ENCODE measurements at places on chromosomes 5 and 9. TPM values are rescaled to one million over a fixed set of nuclear protein-coding genes. Genes with fewer than 3 reads are reported as not detected.

GPX3 gene
- 4.6 TPM for total RNA-seq

- DNase-seq: no peak
Measured at GRCh38 chr5:691817-692528, 1.2 kb downstream of the TPPP start.

- no peak for DNase-seq
Measured at GRCh38 chr5:1917830-1918487, 35.2 kb upstream of the IRX4 start.

- peak; percentile 25 for DNase-seq
Measured at GRCh38 chr9:17462869-17463464, 115.9 kb upstream of the SH3GL2 start.

DNA sequence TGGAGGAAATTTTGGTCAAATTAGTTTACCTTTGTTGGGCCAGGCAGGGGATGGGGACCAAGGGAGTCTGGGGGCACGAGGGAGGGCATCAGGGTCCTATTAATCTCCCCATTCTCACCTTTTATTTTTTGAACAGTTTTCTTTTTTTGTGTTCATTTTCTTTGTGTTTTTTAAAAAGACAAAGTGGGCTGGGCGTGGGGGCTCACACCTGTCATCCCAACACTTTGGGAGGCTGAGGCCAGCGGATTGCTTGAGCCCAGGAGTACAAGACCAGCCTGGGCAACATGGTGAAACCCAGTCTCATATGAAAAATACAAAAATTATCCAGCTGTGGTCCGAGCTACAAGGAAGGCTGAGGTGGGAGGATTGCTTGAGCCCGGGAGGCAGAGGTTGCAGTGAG, 103.7 kb downstream of the WNK2 start:
- DNase-seq: no peak

- DNase-seq: no peak
Measured at GRCh38 chr5:107665036-107665570, 5.6 kb downstream of the EFNA5 start.

DNA sequence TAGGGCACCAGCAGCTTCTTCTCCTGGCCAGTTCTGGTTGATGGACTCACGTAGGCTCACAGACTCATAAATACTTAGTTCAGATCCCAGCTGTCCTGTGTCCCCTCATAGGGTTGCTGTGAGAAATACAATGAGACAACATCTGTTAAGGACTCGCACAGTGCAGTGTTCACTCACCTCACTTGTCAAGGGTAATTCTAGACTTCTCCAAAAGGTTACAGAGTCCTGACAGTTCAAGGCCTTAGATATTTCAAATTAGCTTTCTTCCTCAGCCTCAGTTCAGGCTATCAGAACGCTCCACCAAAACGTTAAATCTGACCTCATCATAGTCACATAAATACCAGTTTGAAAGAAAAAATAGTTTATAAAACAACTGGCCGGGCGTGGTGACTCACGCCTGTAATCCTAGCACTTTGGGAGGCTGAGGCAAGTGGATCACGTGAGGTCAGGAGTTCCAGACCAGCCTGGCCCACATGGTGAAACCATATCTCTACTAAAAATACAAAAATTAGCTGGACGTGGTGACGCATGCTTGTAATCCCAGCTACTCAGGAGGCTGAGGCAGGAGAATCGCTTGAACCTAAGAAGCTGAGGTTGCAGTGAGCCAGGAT, 106.3 kb downstream of the UGCG start:
- DNase-seq: no peak

- DNase-seq: no peak
Measured at GRCh38 chr9:33109097-33109496, 32.6 kb upstream of the SMU1 start.

- DNase-seq: no peak
Measured at GRCh38 chr9:113524468-113524867, 60.9 kb downstream of the RGS3 start.

TMEM252 gene
- total RNA-seq: not detected

GRCh38 chr9:126407114-126407870, 80.7 kb downstream of the MVB12B start:
- DNase-seq: no peak

- DNase-seq: no peak
Measured at GRCh38 chr9:88818495-88819201, 172.6 kb upstream of the S1PR3 start.

- no peak for DNase-seq
Measured at GRCh38 chr5:96726802-96727201, 64.6 kb downstream of the CAST start.

FAXDC2 gene
- total RNA-seq: 2.9 TPM

- no peak for DNase-seq
Measured at GRCh38 chr5:14809369-14810155, 62.0 kb downstream of the ANKH start.

DNA sequence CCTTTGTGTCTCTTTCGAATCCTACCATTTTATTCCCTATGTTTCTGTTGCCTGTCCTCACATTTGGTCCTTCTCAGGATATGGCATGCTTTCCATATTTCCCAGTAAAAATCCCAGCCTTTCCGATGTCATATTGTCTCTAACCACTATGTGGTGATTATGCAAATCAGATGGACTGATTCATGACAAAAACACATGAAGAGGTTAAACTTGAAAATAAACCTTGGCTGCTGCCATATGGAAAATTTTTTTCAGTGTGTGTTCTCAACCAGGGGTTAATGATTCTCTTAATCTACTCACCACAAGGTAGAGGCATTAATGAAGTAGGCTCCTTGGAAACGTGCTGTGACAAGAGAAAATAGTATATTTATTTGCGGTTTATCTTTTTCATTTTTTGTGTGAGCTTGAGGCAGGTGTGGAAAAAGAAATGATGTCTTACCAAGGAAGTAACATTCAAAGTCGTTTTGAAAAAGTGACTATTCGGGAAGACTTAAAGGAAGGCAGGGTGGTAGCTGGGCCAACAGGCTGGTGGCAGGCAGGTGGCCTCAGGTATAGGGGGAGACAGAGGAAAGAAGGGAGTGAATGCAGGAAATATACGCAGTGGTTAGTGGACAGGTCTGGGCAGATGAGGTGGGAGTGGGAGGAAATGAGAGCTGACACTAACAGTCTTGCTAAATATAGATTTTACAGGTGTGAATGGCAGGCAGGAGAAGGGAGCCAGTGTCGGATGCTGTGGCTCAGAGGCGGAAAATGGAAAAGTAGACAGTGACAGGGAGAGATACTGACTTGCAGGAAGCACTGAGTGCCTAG, 46.2 kb downstream of the DMRT2 start:
- no peak for DNase-seq

NDST1 gene
- total RNA-seq: 108 TPM

DNA sequence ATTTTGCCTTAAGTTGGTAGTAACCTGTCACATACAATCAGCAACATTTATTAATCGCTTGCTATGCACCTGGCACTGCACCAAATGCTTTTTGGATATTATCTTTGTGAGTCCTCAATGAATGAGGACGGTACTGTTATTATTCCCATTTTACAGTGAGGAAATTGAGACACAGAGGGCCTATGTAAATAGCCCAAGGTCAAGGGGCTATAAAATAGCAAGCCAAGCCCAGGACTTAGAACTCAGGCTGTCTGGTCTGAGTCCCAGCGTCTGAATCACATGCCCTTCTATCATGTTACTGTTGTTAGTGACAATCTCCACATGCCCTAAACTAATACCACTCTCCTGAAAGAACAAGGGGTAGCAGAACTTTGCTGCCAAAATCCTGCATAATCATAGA, 60.0 kb downstream of the ERAP1 start:
- no peak for DNase-seq

- no peak for DNase-seq
Measured at GRCh38 chr9:110626101-110626829, 42.3 kb upstream of the MUSK start.

All from neural crest cell (in vitro differentiated cells).